Sigmoid colon (tissue), 7 donors: ENCODE measurements at places on chromosomes 5 and 9. TPM values are rescaled to one million over a fixed set of nuclear protein-coding genes. Genes with fewer than 3 reads are reported as not detected.

Gene SPINK5
- not detected for total RNA-seq

Gene LCN10
- 2.1 TPM for total RNA-seq

Gene MYMK
- total RNA-seq, result not detected

Gene HBEGF
- total RNA-seq, result 17.6 TPM

Gene TEX48
- total RNA-seq, result not detected

- DNase-seq, result no peak
- peaks cover 8% of the 10 kb centered on the region for H3K4me1 ChIP-seq
- no peaks in the 10 kb centered on the region for H3K27me3 ChIP-seq
- H3K36me3 ChIP-seq, result no peaks in the 10 kb centered on the region
- H3K4me3 ChIP-seq, result no peak overlapping the region
Observed at GRCh38 chr5:114416254-114416653, 54.4 kb downstream of the KCNN2 start.

- H3K27me3 ChIP-seq, result no peaks in the 10 kb centered on the region
- DNase-seq, result no peak
- H3K27ac ChIP-seq, result peak overlapping the region; percentile 1
- H3K4me1 ChIP-seq, result peaks cover 42% of the 10 kb centered on the region
Observed at GRCh38 chr5:172852490-172853354, 18.7 kb downstream of the ERGIC1 start.

- H3K36me3 ChIP-seq, result no peaks in the 10 kb centered on the region
- no peaks in the 10 kb centered on the region for H3K27me3 ChIP-seq
- no peak for DNase-seq
- no peak overlapping the region for H3K4me3 ChIP-seq
- H3K27ac ChIP-seq, result no peak overlapping the region
Observed at GRCh38 chr9:112925058-112925641, 34.5 kb upstream of the SLC46A2 start.

DNA sequence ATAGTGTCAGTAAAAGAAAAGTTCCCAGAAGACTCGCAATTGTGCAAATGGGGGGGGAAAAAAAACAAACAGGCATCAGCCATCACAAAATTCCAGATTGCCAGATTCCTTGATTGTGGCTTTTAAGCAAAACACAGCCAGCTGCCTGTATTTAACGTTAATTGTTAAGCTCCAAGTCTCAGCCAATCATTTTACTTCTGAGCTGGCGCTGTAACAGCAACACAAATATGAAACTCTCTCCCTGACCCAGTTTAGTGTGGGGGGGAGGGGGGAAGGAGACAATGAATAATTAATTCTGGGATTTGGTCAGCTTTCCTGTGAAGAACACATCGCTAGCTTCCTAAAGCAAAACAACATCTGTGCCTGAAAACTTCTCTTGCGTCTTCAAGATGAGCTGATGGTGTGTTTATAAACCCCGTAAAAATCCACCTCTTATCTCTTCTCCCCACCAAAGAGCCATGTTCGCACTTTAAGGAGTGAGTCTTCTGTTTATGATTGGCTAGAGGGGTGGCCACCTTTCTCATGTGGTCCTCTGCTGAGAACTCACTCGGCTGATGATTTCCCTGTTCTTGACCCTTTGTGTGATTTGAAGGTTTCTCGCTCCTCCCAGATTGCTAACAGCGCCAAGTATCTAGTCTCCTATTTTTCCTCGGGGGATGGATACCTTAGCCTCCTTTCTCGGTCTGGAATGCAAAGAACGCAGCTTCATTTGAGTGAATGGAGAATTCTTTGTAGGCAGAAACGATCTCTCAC is 160.2 kb upstream of the DAPK1 start:
- H3K27ac ChIP-seq, result peak overlapping the region; percentile 53
- H3K27me3 ChIP-seq, result no peaks in the 10 kb centered on the region
- no peaks in the 10 kb centered on the region for H3K36me3 ChIP-seq
- peak overlapping the region; percentile 19 for H3K4me3 ChIP-seq
- DNase-seq, result no peak
- no peaks in the 10 kb centered on the region for H3K4me1 ChIP-seq

GRCh38 chr9:130186839-130187522 is 14.8 kb downstream of the NCS1 start:
- no peaks in the 10 kb centered on the region for H3K36me3 ChIP-seq
- peaks cover 99% of the 10 kb centered on the region for H3K4me1 ChIP-seq
- peak; percentile 90 for DNase-seq

- H3K27me3 ChIP-seq, result no peaks in the 10 kb centered on the region
- no peak overlapping the region for H3K4me3 ChIP-seq
- H3K36me3 ChIP-seq, result peaks cover 7% of the 10 kb centered on the region
- H3K27ac ChIP-seq, result peak overlapping the region; percentile 66
- DNase-seq, result peak; percentile 41
Observed at GRCh38 chr9:122386311-122386872, 15.6 kb downstream of the PTGS1 start.

DNA sequence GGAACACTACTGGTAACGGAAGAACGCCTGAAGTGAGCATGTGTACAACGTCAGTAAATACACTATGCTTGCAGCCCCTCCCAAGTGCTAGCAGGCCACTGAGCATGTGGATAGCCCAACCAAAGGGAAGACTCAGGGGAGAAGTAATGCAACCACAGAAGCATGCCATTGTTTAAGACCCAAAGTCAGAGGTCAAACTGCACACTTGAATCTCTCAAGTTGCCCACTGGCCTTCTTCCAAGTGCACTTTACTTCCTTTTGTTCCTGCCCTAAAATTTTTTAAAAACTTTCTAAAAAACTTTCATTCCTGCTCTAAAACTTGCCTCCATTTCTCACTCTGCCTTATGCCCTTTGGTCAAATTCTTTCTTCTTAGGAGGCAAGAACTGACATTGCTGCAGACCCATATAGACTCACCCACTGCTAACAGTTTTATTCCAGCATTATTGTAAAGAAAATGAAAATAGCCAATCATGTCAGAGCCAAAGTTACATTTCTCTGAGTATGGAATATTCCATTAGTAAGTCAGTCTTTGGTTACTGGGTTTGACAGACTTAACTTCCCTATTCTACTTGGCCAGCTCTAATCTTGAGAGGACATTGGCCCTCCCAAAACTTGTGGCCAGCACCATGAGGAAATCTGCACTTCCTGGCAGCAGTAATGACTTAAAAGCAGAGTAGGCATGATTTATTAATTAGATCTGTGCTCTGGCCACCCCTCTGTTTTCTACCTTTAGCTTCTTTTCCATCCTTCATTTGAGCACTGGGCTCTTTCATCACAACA is 76.9 kb downstream of the TSSK1B start:
- no peak overlapping the region for H3K4me3 ChIP-seq
- H3K4me1 ChIP-seq, result peaks cover 22% of the 10 kb centered on the region
- H3K27me3 ChIP-seq, result no peaks in the 10 kb centered on the region
- H3K36me3 ChIP-seq, result no peaks in the 10 kb centered on the region
- H3K27ac ChIP-seq, result no peak overlapping the region
- DNase-seq, result no peak

DNA sequence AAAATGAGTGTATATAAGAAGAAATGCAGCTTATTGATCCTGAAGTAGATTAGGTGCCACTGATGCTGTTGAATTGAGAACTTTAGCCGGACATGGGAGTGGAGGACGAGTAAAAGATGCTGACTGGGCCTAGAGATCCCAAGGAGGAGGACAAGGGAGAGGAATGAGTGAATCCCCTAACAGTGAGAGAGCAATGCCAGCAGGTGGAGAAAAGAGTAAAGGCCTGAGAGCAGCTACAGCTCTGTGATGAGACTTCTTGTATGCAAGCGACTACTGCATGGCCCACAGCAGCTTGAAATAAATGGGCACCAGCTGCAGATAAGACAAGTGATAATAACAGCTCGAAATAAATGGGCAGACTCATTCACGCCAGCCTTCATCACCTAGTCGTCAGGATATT is 44.5 kb upstream of the JMY start:
- DNase-seq, result no peak
- no peak overlapping the region for H3K4me3 ChIP-seq
- peaks cover 30% of the 10 kb centered on the region for H3K4me1 ChIP-seq
- no peaks in the 10 kb centered on the region for H3K36me3 ChIP-seq

DNA sequence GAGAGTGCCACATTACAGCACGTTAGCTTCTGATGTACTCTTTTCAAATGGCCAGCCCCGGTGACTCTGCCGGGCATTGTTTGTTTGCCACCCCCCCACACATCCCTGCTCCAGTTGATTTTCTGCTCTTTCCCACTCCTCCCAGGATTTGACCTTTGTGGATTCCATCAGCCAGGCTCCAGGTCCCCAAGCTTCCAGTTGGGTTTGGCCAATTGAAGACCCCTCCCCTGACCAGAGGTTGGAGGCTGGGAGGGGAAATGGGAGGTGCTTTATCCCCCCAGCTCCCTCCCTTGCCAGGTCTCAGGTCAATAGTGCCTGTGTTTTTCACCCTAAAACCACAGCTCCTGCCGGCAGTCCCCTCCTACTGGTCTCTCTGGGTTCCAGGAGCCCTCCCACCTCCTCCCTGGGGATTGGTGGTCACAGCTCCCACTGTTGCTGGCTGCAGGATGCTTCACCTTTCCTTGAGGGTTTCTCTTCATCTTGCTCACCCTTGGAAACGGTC is 34.9 kb downstream of the IRF1 start:
- peak overlapping the region; percentile 64 for H3K27ac ChIP-seq
- H3K4me1 ChIP-seq, result no peaks in the 10 kb centered on the region

DNA sequence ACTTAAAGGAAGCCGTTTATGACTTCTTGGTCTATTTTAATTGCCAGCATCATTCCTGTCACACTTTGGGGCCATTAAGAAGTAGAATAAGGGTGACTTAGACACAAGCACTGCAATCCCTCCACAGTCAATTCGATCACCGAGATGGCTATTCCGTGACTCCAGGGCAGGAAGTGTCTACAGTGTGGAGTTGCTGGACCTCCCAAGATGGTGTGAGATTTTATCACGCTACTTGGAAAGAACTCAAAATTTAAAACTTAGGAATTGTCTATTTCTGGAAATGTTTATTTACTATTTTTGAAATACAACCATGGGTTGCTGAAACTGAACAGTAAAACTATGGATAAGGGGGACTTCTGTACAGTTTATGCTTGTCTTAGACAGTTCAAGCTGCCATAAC is 6.2 kb downstream of the FBXL7 start:
- no peak overlapping the region for H3K4me3 ChIP-seq
- DNase-seq, result no peak
- peaks cover 18% of the 10 kb centered on the region for H3K4me1 ChIP-seq
- H3K36me3 ChIP-seq, result no peaks in the 10 kb centered on the region

DNA sequence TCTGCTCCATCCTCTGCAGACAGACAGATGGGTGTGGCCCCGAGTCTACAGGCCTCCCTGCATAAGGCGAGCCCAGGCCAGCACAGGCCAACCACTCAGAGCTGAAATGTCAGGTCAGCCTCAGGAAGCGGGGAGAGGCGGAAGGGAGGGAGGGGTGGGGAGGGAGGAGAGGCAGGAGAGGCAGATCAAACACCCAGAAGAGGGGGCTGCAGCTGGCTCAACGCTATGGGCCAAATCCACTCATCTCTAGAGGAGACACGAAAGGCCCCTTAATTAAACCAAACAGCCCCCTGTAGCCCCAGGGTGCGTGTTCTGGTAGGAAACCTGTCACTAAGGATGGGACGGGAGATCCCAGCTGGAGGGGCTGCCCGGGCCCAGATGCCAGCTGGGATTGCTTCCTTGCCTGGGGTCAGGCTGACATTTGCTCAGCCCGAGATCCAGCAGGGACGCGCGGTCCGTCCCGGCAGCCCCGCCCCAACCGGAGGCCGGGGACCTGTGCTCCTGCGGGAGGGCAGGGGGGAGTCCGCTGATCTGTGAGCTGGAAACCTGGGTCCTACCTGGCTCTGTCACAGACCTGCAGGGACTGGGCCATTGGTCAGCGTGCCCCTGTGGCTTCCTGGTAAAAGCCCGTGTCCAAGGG is 97.2 kb upstream of the SARDH start:
- no peaks in the 10 kb centered on the region for H3K4me1 ChIP-seq
- H3K36me3 ChIP-seq, result no peaks in the 10 kb centered on the region
- H3K4me3 ChIP-seq, result no peak overlapping the region
- no peaks in the 10 kb centered on the region for H3K27me3 ChIP-seq
- no peak for DNase-seq

- no peaks in the 10 kb centered on the region for H3K36me3 ChIP-seq
- no peak overlapping the region for H3K27ac ChIP-seq
- H3K4me1 ChIP-seq, result no peaks in the 10 kb centered on the region
Observed at GRCh38 chr5:95350631-95351030, 40.5 kb upstream of the FAM81B start.
